ENCODE measurements at places on chromosomes 2 and 18.

GRCh38 chr2:237932731-237933131 is 34.1 kb upstream of the UBE2F start:
- H3K36me3 ChIP-seq = no peaks in the 10 kb centered on the region
- H3K27me3 ChIP-seq = no peaks in the 10 kb centered on the region
- no peaks in the 10 kb centered on the region for H3K4me1 ChIP-seq
- no peak for DNase-seq
- no peak overlapping the region for H3K4me3 ChIP-seq

DNA sequence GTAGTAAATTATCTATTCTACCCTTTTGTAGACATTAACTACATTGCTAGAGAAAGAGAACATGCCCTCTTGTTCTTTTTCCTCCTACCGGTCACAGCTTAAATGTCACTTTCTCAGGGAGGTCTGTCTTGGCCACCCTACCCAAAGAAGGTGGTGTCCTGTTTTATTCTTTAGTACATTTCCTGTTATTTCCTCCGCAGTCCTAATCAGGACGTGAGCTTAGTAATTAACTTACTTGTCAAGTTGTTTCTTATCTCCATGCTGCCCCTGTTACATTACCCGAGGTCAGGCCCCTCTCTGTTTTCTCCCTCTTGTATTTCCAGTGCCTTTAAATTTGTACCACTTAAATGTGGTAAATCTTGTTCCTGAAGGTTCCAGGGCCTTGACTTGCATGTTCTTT is 73.7 kb upstream of the RMDN2 start:
- H3K27me3 ChIP-seq = no peaks in the 10 kb centered on the region
- H3K36me3 ChIP-seq = no peaks in the 10 kb centered on the region
- no peak overlapping the region for H3K4me3 ChIP-seq
- no peak for DNase-seq

DNA sequence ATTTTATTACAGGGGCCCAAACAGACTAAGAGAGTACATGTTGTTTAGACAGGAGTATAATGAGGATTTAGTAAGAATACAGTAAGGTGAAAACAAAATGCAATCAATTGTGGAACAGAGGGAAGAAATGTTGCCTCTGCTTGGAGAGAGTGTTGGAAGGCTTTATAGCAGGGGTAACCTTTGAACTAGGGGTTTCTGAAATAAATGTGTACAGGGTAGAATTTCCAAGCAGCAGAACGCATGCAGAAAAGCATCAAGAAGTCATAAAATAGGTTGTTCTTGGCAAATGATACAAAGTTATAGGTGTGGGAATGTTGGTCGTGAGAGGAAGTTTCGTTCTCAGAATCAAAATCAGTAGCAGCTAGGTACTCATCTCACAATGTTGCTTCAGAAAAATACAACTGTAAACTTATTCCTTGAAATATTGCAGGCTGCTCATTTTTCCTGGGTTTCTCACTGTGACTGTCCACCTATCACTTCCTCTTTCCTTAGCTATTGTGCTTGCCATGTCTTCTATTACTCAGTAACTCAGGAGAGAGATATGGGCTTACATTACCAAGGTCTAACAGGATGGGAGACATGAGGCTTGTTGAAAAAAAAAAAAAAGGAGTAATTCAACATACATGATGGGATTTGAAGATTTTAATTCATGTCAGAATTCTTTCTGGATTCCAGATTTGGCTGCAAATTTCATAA is 17.1 kb upstream of the HNMT start:
- H3K36me3 ChIP-seq = no peaks in the 10 kb centered on the region
- no peak for DNase-seq
- no peak overlapping the region for H3K4me3 ChIP-seq
- no peak overlapping the region for H3K27ac ChIP-seq
- no peaks in the 10 kb centered on the region for H3K4me1 ChIP-seq

DNA sequence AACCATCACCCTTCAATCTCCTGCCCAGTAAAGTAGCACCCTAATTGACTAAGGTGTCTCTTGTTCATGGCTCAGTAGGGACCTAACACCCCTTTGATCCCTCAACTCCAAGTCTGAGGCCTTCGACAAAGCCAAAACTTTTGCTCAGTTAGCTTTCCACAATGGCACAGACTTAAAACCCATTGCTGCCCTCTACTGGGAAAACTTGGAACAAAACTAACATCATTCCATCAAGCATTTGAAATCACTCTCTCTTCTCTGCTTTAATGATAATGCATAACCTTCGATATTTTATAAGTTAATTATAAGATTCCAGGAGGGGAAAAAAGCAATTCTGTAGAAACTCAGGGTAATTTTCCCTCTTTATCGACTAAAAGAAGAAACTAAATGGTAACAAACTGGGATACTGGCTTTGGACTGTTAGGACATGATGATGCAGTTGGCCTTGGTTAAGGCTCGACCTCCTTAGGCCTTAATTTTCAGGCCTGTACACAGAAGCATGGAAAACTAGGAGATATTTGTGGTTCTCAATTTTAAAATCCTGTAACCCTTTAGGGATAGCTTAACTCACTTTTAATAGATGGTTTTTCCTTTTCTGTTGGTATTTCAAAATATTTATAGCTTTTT is 127.8 kb downstream of the STK39 start:
- no peak overlapping the region for H3K4me3 ChIP-seq
- no peaks in the 10 kb centered on the region for H3K36me3 ChIP-seq
- no peaks in the 10 kb centered on the region for H3K27me3 ChIP-seq
- H3K4me1 ChIP-seq = no peaks in the 10 kb centered on the region
- peak overlapping the region; percentile 78 for H3K27ac ChIP-seq

DNA sequence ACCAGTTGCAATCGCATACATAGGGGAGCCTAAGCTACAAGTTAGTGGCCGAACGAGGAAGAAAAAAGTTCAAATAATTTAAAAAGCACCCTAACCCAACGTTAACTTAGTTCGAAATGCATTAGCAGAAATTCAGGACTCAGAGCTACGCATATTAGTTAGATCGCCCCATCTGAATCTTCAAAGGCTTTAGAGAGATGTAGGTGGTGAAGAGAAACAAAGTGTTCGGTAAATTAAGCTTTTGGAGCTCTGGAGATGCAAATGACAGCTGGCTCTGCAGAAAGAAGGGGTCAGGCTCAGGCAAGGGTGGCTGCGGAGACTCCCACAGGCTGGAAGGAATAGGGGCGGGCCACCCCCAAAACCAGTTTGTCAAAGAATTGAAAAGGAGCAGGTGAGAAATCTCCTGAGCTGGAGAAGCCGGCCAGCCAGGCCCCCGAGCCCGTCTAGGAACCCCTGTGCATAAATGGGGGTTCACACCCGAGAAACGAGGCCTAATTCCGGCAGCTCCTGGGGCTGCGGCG is 621 bp downstream of the TXNL1 start:
- no peaks in the 10 kb centered on the region for H3K36me3 ChIP-seq
- H3K27ac ChIP-seq = peak overlapping the region; percentile 98
- H3K4me1 ChIP-seq = peaks cover 15% of the 10 kb centered on the region
- H3K4me3 ChIP-seq = peak overlapping the region; percentile 98
- DNase-seq = no peak

GRCh38 chr2:7378591-7378990 is 461.4 kb downstream of the RNF144A start:
- no peaks in the 10 kb centered on the region for H3K36me3 ChIP-seq
- no peak for DNase-seq
- H3K27me3 ChIP-seq = no peaks in the 10 kb centered on the region
- no peak overlapping the region for H3K27ac ChIP-seq

- H3K27ac ChIP-seq = no peak overlapping the region
- no peaks in the 10 kb centered on the region for H3K4me1 ChIP-seq
- DNase-seq = no peak
- no peaks in the 10 kb centered on the region for H3K36me3 ChIP-seq
- no peaks in the 10 kb centered on the region for H3K27me3 ChIP-seq
Measured at GRCh38 chr2:107108556-107108955, 222.6 kb upstream of the ST6GAL2 start.

GRCh38 chr2:555164-555922 is 121.9 kb downstream of the TMEM18 start:
- no peak for DNase-seq
- H3K4me1 ChIP-seq = no peaks in the 10 kb centered on the region
- no peaks in the 10 kb centered on the region for H3K36me3 ChIP-seq
- H3K4me3 ChIP-seq = no peak overlapping the region
- no peaks in the 10 kb centered on the region for H3K27me3 ChIP-seq

Measured in tibial nerve (tissue), 4 donors.